ENCODE measurements at places on chromosomes 16 and 17.

GRCh38 chr16:84036982-84037425 lies 5.6 kb downstream of the SLC38A8 start:
- no peak for DNase-seq

- no peak for DNase-seq
Observed at GRCh38 chr17:79940459-79941087, 95.1 kb downstream of the TBC1D16 start.

DNA sequence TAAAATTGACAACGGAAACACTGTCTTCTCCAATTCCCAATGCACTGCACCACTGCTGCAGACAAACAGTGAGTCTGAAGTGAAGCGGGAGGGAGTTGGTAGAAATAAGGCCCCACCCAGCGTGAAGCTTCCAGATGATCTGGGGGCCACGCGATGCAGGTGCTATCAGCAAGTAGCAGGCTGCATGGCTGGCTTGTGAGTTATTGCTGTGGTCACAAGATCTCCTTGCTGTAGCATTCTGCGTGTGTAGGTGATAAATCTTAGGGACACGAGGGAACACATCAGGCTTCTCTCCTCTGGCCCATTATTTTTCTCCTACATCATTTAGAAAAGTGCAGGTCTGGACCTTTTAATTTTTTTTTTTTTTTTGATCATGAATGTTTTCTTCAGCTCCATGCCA lies 407.6 kb downstream of the TMEM114 start:
- no peak for DNase-seq

- DNase-seq, result peak; percentile 15
Observed at GRCh38 chr16:77993111-77993985, 29.0 kb upstream of the CLEC3A start.

- no peak for DNase-seq
Observed at GRCh38 chr16:12885742-12886141, 15.7 kb upstream of the SHISA9 start.

DNA sequence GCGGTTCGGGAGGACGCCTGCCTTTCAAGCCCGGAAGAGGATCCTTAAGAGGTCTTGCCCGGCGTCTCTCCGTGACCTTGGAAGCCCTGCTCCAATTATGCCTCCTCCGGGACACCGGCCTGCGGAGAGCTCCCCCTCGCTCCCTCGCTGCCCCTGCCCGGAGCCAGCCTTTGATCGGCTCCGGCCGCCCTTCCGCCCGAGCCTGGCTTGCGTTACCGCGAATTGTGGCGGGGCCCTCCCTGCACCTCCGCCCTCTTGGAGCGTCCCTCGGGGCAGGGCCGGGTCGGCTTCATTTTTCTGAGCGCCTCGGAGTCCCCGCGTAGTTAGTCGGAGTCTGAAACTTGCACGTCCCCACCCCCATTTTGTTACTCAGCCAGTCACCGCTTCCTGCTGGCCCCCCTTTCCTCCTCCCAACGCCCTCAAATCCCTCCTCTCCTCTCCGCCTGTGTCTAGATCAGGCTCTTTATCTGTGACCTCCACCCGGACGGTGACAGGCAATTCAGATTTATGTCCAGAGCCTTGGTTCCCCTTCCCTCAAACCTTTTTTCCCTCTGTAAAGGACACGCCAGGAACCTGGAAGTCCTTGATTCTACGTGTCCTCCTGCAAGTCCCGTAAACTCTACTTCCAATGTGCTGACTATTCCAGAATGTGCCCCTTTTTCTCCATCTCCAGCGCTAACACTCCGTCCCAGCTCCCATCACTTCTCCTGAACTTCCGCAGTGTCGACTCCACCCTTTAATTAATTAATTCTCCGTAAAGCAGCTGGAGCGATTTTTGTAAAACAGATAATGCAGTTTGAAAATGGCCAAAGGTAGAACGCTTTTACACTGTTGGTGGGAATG lies 569 bp upstream of the RABEP2 start:
- DNase-seq, result peak; percentile 55

GRCh38 chr17:50199803-50200456 lies 1.5 kb downstream of the COL1A1 start:
- DNase-seq, result peak; percentile 93

GRCh38 chr17:42424991-42425610 lies 2.0 kb upstream of the CAVIN1 start:
- no peak for DNase-seq

GRCh38 chr17:51528111-51528510 lies 267.8 kb downstream of the UTP18 start:
- DNase-seq, result no peak

DNA sequence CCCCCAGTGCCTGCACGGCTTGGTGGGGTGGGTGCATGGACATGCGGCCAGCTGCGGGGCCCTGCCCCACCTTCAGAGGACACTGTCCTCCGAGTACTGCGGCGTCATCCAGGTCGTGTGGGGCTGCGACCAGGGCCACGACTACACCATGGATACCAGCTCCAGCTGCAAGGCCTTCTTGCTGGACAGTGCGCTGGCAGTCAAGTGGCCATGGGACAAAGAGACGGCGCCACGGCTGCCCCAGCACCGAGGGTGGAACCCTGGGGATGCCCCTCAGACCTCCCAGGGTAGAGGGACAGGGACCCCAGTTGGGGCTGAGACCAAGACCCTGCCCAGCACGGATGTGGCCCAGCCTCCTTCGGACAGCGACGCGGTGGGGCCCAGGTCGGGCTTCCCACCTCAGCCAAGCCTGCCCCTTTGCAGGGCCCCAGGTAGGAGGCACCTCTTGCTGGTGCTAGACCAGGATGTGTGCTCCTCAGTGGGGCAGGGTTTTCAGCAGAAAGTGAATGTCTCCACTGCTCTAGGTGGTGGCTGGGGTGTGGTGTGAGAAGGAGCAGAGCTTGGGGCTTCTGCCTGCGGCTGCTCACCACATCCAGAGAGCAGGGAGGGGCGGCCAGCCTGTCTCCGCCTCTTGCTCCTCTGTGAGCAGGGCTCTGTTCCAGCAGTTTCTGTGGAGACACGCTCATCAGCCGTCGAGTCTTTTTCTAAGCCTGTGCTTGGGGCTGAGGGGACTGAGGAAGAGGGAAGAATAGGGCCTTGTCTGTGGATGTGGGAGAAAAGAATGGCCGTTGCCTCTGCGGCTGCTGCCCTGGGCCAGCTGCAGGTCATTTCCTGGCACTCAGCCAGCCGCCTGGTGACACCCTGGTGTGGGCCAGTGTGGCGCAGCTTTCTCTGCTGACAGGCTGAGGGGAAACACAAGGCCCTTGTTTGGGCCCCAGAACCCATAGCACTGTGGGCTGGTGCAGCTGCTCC lies 2.2 kb downstream of the ZNF276 start:
- no peak for DNase-seq

DNA sequence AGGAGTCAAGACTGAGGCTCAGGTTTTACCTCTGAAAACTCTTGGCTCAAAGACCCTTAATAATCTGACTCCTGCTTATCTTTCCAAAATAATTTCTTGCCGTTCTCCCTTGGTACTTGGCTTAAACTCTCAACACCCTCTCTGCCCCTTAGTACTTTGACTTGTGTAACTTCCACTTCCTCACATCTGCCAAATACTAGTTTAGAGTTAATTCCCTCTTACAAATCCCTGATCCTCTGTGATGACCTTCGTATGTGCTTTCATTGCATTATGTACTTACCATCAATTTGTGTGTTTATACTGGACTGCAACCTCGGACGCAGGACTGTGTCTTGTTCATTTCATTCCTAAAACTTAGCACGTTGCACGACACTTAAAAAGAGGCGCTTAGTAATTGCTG lies 35.2 kb downstream of the ZNF207 start:
- no peak for DNase-seq

- no peak for DNase-seq
Observed at GRCh38 chr16:48608452-48608851, 1.5 kb downstream of the N4BP1 start.

DNA sequence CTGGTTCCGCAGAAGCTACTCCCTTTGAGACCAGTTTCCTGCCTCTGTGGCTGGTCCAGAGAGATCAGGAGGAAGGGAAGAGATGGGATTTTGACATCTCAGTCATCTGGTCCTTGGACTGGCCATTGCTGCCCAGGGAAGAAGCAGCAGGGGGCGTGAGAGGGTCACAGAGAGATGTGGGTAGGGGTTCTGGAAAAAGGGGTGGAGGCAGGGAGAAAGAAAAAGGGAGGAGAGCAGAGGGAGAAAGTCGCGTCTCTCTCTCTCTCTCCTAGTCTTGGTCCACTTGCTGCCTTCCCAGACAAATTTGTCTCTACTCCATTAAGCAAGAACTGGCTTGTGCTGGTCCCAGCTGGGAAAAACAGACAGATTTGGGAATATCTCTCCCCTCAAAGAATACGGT lies 4.4 kb downstream of the SHBG start:
- DNase-seq, result no peak

DNA sequence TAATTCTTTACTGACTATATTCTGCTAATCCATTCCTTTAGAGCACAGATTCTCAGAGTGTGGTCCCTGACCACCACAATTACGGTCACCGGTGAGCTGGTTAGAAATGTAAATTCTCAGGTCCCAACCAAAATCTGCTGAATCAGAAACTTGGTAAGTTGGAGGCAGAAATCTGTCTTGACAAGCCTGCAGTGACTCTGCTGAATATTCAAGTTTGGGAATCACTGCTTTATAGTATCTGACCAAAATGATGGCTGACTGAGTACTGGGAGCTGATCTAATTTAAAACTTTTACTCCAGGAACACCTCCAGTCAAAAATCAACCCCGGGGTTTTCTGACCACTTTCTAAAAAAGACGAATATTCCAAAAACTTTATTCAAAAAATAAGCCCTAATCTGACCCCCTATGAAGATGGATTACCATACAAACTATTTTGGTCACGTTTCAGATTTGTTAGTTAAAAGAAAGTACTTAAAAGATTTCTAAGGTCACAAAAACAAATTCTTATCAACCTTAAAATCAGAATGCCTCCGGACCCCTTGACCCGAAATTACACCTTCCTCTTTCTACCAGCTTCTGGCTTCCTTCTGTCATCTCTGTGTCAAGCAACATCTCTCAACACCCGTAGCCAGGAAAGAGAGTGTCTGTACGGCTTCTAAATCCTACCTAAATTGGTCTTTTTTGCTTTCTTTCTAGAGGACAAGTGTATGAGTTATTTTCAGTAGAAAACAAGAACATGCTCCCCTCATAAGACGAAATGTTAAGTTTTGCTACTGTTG lies 38.6 kb downstream of the CREBBP start:
- DNase-seq, result no peak

DNA sequence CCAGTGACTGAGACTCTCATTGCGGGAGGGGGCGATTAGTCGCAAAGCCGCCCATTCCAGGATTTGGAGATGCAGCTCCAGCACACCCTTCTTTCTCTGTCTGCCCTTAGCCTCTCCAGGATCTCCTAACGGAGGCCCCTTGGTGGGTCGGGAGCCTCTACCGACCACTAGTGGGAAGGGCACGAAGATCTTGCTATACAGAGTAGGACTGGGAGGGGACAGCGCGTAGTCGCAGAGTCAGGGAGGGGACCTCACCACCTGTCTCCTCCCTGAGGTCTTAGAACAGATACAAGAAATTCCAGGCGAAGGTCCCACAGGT lies 588 bp upstream of the SMTNL2 start:
- DNase-seq, result no peak
